Dermis microvascular lymphatic vessel endothelial cell (primary cell): ENCODE measurements at places on chromosomes 6 and 20.
A peak's percentile ranks its signal among the peaks of the same experiment; 100 is the strongest.

- DNase-seq, result no peak
Measured at GRCh38 chr6:38460186-38460585, 179.5 kb downstream of the BTBD9 start.

- peak; percentile 14 for DNase-seq
Measured at GRCh38 chr20:63682384-63683139, 13.9 kb upstream of the TNFRSF6B start.

DNA sequence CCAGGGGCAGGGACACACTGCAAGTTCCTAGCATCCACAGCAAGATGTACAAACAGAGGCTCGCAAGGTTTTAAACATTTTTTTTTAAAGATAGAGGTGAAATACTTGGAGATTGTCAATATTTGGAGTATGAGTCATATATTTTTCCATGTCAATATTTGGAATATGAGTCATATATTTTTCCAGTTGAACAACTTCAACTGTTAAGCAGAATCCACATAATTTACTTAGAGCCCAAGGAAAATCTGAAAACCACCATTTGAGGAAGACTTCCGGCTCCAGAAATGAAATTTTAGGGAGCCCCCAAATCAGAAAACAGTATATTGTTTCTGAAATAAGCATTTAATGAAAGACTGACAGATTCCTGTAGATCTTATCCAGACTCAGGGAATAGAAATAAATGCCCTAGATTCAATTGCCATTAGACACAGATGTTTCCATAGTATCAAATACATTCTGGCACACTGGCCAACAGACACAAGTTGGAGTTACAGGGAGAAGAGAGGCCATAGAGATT lies 51.6 kb upstream of the FAM184A start:
- DNase-seq, result peak; percentile 80

DNA sequence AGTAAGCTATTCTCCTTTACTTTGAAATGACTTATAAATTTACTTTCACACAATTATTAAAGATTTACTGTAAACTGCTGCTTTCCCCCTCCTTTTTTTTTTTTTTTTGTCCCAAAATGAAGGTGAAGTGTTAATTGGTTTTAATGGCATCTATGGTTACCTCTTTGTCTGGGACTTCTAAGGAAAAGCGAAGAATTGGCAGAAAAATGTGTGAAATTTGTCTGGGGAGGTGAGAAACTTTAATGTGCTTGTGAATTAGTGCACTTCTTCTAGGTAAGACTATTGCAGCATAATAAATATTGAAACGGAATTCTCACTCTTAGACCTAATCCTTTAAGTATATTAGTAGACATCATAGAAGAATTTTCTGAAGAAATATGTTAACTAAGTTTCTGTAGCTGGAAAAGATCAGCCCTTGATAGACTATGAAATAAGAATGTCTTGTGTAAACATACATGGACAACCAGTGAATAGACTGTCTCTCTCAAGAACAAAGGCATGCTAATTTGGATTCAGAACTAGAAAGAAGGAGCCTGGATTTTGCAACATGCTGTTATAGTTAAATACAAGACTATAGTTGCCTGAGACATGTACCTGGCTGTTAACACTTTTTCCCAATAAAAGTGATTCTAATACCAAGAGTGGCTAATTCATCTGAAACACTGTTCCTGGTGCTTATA lies 23.9 kb downstream of the FLRT3 start:
- no peak for DNase-seq

DNA sequence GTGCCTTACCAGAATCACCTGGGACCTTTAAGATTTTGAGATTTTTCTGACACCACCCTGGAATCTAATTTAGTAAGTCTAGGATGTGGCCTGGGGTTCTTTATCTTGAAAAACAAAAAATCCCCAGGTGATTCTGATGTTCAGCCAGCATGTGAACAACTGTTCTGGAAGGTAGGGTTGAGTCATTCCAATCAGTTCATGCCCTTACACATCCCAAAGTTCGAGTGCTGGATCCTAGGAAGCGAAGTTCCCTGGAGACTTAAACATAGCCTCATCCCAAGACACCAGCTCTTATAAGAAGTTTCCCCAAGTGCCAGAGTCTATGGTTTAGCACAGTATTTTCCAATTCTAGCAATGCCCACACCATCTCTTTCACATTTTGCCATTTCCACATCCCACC lies 6.3 kb upstream of the TSHZ2 start:
- DNase-seq, result no peak

GRCh38 chr6:51608932-51609331 lies 478.5 kb downstream of the PKHD1 start:
- DNase-seq, result no peak

DNA sequence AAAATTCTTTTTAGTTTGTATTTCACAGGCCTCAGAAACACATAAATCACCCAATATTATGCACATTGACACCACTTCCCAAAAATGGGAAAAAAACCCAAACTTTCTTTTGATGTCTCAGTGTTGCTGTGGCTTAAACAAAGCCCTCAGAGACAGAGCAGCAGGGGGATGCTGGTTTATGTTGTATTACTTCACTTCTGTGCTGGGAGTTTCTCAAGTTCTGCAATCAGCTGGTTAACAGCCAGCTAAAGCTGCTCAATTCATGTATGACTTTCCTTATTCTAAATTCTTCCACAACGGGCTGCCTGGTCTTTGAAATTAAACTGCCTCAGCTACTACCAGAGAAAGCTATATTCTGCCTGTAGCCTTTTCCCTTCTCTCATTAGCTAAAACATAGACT lies 5.6 kb downstream of the FILIP1 start:
- DNase-seq, result no peak

- no peak for DNase-seq
Measured at GRCh38 chr6:147467886-147468285, 40.6 kb upstream of the SAMD5 start.

DNA sequence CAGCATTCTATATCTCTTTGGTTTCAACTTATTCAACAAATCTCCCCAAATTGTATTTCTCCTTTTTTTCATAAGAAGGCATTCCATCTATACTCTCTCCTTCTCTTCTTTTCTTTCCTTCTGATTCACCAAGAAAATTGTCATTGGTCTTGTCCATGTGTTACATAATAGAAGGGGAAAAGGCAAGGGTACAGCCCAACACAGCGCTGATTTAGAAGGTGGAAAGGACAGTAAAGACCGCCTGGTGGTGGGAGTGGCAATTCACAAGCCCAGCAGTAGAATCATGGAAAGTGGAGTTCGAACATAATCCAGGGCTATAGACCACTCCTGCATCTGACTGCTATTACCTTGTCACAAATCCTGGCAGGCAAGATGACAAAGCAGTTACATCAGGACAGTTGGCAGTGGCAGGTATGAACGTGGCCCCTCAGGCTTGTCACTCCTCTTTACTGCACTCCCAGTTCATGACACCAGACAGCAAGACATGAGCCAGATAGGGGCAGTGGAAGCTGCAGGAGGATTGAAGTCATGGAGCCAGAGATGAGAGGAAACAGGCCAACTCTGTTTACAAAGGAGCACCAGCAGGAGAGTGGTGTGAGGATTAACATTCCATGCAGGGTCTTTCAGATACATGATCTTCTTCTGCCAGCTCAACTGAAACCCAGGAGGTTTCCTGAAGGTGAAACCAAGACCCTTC lies 2.1 kb upstream of the TNFAIP3 start:
- DNase-seq, result no peak

- DNase-seq, result no peak
Measured at GRCh38 chr6:128666405-128666804, 146.0 kb upstream of the PTPRK start.

DNA sequence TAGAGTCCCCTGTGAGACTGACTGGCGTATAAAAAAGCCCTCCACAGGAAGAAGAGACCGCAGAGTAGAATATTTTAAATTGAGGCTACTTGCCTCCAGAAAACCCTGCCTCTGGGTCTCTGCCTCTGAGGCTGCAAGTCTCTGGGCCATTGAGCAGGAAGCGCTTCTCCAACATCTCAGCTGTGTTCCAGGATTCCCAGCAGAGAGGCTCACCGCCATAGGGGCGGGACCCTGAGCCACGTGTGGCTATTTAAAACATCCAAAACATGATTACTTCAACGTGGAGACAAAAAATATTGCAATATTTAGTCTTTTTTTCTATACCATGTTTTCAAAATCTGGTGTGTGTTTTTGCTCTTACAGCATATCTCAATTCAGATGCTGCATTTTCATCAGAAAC lies 59.4 kb downstream of the GNAS-AS1 start:
- DNase-seq, result no peak

DNA sequence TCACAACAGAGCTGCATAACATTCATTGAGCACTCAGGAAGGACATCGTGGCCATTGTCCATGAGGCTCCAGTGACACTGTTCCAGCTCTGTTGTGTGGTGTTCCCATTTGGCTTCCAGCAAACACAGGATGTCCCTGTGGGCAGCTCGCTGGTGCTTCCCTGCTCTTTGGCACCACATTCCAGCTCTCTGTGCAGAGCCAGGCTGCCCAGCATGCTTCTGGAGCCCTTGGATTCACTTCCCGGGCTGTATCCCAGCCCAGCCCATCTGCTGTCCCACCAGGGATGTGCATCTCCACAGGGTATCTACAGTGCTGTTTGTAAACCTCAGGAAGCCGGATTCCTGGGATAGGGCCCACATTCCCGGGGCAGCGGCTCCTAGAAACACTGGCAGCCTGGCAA lies 57.2 kb downstream of the CTCFL start:
- no peak for DNase-seq

DNA sequence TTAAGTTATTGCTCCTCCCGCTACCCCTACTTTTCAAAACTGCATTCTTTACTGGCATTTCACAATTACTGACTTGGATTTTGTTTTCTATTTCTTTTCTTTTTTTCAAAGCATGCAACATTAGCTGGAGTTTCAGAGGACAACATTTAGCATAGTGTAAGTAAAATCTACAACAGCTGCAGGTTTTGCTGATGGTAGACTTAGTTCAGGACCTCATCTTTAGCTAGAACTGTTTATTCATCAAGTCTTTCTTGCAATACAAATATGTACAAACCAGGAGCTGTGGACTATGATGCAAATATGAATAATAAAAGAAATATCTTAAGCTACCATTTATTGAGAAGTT lies 728 bp upstream of the CEP162 start:
- DNase-seq, result no peak

- DNase-seq, result no peak
Measured at GRCh38 chr20:62282103-62282502, 20.7 kb upstream of the ADRM1 start.

- peak; percentile 87 for DNase-seq
Measured at GRCh38 chr6:13307508-13307995, 20.8 kb downstream of the TBC1D7 start.

- DNase-seq, result no peak
Measured at GRCh38 chr6:122109075-122109474, 290.4 kb upstream of the HSF2 start.

DNA sequence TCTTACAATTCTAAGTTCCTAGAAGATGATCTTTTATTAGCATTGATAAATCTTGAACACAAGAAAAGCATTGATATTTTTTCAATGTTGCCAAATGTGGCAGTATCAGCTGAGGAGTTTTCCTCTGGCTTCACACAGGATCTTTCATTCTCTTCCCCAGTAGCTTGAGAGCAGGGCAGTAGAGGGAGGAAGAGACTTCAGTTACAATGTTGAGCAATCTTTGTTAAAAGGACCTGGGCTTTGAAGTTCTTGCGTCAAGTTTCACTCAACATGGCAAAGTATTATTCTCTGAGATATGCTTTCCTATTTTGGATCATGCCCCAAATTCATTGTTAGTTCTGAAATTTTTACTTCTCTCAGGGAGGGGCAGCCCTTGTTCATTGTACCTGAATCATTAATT lies 238.0 kb downstream of the COL12A1 start:
- DNase-seq, result no peak

DNA sequence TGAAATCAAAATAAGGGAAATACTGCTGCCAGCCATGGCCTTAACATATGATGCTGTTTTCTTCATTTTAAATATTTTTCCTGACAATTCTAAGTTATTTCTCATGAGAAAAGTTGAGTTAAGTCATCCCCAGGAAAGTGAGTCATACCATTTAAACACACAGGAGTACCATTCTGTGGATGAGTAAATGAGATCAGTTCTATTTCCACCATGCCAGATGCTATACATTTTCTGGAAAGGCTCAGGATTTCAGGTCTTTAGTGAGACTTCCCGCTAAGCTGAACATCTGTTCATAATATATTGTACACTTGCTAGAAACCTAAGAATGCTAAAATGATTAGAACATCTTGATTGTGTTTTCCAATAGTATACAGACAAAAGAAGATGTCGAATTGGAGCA lies 256.2 kb upstream of the MANEA start:
- no peak for DNase-seq

GRCh38 chr6:138526822-138527235 lies 27.5 kb upstream of the NHSL1 start:
- DNase-seq, result no peak

- DNase-seq, result no peak
Measured at GRCh38 chr20:61517419-61517818, 265.4 kb downstream of the CDH4 start.

DNA sequence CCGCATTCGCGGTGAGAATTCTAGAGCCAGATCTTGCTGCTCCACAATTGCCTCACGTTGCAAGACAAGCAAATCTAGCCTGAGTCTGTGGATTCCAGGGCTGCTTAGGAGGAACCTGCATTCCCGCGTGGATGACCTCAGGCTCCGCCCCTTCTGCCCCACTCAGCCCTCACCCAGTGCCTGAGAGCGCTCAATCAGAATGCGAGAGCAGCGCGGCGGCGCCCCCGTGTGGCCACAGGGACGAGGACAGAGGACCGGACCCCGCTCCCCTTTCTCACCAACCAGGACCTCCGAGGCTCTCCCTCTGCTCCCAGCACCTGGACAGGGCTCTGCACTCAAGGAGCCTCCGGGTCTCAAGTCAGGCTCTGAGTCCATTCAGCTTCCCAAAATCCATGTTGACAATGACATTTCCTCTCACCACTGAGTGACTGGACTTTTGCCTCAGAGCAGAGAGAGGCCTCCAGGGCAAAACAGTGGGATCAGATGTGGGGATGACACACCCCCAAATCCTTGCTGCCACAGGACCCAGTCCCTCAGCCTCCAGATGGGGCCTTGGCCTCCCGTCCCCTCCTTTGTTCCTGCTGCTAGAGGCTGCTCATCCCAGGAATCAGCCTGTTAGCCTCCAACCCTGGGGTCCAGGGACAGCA lies 52.0 kb downstream of the RPP21 start:
- DNase-seq, result peak; percentile 24

DNA sequence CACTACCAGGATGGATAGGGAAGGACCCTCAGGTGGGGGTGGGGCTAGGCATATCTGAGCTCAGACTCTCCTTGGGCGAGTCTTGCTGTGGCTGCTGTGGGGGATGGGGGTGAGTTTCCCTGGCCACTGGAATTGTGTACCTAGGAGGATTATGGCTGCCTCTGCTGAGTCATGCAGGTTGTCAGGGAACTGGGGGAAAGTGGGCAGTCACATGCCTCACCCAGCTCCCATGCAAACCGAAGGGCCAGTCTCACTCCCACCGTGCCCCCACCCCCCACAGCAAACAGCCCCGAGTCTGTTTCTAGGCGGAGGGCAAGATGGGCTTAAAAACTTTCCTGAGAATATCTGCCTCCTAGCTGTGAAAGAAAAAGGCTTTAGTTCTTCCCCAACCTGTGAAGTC lies 210.3 kb upstream of the FERMT1 start:
- DNase-seq, result no peak

GRCh38 chr20:12566596-12566995 lies 442.2 kb upstream of the SPTLC3 start:
- no peak for DNase-seq

GRCh38 chr6:75096966-75097365 lies 108.9 kb downstream of the COL12A1 start:
- no peak for DNase-seq
